ENCODE measurements at places on chromosomes 4 and X.

DNA sequence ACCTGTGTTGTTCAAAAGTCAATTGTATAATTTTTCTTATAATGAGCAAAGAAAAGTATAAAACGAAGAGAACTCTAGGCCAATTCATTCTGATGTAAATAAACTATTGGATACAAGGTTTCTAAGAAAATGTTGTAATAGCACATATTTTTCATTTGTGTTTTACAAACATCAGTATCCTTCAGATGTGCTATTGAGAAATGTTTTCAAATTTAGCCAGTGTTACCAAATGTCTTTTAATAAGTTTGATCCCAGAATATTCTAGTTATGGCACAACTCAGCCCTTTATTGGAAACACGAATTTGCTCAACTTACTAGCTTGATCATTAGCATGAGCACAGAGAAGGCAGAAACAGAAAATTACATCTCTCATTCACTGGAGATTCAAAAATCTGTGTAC is 319.3 kb downstream of the IL15 start:
- no peak for DNase-seq

DNA sequence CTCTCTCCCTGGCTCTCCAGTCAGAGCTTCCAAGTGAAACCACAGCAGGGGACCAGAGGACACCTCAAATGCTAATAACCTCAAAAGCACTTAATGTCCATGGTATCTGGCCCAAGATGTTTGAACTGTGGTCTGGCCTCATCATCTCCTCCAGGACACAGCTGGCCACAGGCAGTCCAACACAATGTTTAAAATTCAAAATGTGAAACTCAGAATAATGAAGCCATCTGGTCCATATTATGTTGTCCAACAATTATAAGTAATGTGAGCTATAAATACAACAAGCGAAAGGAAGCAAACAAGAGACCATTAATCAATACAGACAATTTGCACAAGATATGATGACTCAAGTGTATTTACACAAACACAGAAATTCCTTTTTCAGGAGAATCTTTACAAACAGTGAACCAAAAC is 90.7 kb upstream of the S100G start:
- no peak for DNase-seq

DNA sequence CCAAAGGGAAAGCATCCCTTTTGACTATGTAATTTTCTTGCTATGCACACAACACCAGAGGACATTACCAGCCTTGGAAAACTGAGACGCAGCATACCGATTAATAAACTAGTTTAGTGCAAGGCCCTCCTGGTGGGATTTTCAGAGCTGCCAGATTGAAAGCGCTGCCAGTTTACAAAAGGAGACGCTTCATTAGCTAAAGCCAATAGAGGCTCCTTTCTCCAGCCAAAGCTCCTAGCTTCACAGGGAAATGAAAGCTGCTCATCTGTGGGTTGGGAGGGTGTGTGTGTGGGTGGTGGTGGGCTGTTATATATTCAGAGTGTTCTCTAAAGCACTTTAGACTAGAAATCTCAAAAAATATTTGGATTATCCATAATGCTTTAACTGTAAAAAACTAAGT is 32.4 kb downstream of the SPANXN4 start:
- DNase-seq, result no peak

- DNase-seq, result no peak
Observed at GRCh38 chr4:34280131-34280530, 1964.2 kb downstream of the ARAP2 start.

DNA sequence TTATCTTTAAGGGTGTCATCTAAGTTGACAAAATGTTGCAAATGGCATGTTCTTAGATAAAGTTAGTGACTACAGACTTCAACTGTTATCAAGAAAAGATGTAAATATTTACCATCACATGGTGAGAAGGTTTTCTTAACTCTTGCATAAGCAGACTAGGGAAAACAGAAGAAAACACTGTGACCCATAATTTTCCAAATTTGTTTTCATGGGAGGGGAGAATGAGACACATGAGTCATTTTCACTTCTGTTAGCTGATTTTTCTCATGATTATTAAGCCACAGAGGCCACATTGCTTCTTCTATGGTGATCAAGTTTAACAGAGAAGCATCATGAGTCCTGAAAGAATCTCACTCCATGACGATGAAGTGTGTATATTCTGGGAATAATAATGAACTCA is 30.2 kb upstream of the SYTL5 start:
- no peak for DNase-seq

DNA sequence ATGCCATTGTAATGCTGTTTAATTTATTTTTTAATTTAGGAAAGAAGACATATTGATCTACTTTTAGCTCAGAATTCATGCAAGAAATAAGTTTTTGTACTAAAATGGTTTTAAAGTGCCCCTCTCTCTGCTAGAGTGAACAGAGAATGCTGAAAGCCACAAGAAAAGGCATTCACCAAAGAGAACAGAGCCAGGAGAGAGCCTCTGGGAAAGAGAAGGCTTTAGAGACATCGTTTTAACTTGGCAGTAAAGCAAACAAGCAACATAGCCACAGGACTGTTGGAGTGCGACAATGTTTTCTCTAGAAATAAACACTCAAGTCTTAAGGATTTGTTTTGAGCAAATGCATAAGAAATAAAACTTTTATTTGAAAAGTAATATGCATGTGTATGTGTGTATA is 484.1 kb upstream of the CPEB2 start:
- DNase-seq, result no peak

- DNase-seq, result no peak
Observed at GRCh38 chr4:53378171-53378482, 686 bp downstream of the FIP1L1 start.

DNA sequence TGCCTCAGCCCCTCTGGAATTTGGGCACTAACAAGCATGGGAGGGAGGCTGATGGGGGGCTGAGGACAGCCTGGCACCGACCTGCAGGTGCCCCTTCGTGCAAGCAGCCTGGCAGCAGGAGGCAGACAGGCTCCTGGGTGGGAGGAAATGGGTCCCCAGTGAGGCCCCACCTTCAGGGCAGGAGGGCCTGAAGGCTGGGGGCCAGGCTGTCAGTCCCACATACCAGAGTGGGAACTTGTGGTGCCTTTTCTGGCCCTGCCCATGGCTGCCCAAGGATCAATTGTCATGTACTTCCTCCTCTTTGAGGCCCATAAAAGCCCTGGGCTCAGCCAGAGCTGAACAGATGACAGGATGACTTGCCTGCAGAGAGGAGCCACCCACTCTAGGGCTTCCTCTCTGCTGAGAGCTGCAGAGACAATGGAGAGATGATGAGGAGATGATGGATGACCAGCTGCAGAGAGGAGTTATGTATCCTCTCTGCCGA is 141.0 kb downstream of the PDHA2 start:
- no peak for DNase-seq

DNA sequence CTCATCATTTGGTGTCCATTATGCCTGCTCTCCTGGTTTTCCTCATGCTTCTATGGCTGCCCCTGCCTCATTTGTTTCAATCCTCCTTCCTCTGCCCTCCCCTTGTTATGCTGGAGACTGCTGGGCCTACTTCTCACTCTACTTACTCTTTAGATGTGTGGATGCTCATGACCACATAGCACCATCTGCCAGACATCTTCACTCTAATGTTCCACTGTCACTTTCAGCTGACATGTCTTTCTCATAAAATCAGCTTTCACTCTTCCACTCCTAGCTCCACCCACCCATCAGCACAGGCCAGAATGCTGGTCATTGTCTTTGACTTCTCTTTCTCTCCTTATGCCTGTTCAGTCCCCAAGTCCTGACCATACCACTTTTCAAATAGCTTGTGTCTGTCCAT is 86.8 kb downstream of the REPS2 start:
- DNase-seq, result no peak

GRCh38 chr4:162920649-162921048 is 246.0 kb downstream of the NAF1 start:
- no peak for DNase-seq

GRCh38 chr4:24645765-24646550 is 61.6 kb upstream of the DHX15 start:
- no peak for DNase-seq

- no peak for DNase-seq
Observed at GRCh38 chr4:137212601-137213000, 319.7 kb downstream of the PCDH18 start.

GRCh38 chr4:87872028-87872427 is 39.3 kb downstream of the MEPE start:
- no peak for DNase-seq

DNA sequence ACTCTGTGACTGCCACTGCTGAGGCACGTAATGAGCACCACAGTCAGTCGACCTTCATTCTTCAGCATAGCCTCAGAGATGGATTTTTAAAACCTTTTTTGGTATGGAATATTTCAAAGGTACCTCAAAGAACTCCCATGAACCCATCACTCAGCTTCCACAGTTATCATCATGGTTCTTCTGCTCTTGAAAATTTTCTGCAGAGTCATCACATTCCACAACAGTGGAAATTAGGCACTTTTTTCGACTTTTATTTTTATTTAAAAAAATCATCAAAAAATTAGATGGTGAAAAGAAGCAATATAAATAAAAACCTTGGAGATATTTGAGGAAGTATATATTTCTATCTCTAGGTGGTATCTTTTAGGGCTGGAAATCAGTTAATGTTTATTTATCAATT is 37.5 kb downstream of the TBC1D19 start:
- no peak for DNase-seq

DNA sequence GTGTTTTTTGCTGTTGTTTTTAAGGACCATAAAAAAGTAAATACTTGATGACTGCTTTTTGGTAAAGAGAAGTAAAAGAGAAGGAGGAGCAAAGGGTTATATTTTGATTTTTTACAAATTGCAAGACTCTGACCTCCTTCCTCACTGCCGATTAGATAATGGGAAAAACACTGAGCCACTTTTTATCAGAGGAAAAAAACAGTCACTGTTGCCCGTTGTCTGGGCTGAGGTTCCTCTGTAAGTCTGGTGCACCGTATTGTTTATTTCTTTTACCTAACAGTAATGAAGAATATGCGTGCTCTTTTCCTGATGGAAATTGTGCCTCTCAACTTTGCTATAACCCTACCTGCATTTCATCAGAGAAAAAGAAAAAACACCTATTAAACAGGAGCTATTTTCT is 178.7 kb upstream of the EMCN start:
- no peak for DNase-seq

DNA sequence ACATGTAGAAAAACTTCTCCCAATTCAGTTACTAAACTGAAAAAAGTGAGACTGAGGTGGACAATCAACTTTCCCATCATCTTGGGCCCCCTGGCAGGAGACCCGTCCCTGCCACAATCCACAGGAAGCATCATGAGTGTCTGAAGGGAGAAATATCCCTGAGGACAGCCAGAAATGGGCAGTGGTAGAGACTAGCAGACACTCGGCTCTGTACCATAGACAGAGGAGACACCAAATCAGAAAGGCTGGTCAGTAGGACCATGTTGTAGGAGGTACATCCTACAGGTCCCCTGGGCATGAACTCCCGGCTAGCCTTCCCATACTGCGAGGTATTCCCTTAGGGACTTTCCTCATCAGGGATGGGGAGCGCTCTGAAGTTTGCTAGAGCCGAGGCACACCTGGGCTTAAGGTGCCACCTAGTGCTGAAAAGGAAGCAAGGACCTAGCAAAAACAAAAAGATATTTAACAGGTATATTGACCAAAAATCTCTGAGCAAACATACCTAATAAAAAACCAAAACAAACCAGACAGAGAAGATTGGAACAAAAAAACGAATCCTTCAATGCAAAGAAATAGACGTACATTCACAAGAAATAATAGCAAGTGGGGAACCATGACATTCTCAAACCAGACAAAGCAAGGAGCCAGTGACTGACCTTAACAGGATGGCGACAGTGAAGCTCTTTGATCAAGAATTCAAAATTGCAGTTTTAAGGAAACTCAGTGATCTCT is 55.6 kb downstream of the HAUS3 start:
- no peak for DNase-seq

GRCh38 chr4:41709844-41710481 is 38.6 kb downstream of the PHOX2B start:
- DNase-seq, result no peak

DNA sequence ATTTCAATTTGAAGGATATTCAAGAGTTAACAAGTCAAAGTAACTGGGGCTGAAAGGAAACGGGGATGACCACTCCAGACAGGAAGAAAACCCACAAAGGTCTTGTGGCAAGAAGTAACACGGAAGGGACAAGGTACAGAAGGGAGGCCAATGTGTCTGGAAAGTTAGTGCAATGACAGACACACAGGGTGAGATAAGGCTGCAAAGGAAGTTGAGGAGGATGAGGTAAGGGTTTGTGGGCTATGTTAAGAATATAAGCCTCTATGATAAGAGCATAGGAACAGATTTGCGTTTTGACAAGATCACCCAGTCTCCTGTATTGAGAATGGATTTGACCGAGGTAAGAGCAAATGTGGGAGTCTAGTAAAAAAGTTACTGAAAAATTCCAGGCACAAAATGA is 21.9 kb upstream of the EMCN start:
- no peak for DNase-seq

DNA sequence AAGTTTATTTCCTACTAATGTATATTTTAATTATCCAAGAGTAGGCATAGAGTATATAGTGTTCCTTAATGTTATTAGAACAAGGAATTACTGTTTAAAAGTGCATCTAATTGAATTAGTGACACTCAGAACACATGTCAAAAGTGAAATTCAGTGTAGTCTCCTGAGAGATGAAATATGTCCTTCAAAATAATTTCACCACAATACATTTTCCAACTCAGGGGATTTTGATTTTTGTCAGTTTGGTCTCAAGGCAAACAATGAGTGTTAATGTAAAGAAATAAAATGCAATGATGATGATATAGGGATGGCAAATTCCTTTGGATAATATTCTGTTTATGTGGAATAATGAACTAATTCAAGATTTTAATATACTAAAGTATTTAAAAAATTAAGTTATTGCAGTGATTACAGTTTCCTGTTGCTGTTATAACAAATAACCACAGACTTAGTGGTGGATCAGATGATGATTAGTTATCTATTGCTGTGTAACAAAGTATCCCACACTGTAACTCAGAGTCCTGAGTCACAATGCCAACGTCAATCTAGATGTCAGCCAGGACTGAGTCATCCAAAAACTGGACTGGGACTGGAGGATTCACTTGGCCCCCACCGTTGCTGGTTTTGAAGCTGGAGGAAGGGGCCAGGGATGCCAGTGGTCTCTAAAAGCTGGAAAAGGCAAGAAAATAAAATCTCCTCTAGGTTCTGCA is 148.0 kb upstream of the SLC7A11 start:
- DNase-seq, result no peak

- no peak for DNase-seq
Observed at GRCh38 chr4:14452764-14453163, 549.5 kb upstream of the CPEB2 start.

DNA sequence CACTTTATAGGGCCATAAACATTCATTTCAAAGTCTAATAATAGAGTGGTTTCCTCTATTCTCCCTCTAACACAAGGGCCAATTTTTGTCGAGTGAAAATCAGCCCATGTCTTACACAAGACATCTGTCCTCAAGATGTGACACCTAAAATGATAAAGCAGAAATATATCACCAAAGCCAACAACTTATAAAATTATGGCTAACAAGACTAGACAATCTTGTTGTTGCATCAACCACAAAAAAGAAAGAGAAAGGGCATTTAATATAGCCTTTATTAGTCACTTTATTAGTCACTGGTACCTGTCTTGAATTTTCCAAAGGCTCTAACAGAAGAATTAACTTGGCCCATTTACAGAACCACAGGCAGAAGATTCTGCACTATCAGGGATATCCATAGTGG is 161.6 kb downstream of the SMIM20 start:
- no peak for DNase-seq
